ENCODE measurements at places on chromosomes 11 and 22.
A peak's percentile ranks its signal among the peaks of the same experiment; 100 is the strongest.

- DNase-seq = no peak
These were observed 181.3 kb downstream of the IGLL1 start for GRCh38 chr22:23398701-23399366.

- DNase-seq = no peak
These were observed 26.1 kb downstream of the B3GAT1 start for GRCh38 chr11:134385774-134386565.

DNA sequence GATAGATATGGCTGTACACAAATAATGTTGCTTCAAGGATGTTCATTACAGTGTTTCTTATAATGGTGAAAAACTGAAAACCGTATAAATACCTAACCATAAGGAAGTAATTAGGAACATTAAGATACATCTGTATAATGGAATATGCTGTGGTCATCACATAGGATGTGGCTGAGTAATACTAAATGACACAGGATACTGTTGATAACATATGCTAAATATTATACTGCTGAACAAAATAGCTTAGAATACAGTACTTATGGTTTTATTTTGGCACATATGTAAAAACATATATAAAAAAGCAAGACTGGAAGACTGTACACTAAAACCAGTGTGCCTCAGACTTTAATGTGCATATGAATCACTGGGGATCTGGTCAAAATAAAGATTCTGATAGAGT lies 43.8 kb downstream of the FBXO7 start:
- no peak for DNase-seq

DNA sequence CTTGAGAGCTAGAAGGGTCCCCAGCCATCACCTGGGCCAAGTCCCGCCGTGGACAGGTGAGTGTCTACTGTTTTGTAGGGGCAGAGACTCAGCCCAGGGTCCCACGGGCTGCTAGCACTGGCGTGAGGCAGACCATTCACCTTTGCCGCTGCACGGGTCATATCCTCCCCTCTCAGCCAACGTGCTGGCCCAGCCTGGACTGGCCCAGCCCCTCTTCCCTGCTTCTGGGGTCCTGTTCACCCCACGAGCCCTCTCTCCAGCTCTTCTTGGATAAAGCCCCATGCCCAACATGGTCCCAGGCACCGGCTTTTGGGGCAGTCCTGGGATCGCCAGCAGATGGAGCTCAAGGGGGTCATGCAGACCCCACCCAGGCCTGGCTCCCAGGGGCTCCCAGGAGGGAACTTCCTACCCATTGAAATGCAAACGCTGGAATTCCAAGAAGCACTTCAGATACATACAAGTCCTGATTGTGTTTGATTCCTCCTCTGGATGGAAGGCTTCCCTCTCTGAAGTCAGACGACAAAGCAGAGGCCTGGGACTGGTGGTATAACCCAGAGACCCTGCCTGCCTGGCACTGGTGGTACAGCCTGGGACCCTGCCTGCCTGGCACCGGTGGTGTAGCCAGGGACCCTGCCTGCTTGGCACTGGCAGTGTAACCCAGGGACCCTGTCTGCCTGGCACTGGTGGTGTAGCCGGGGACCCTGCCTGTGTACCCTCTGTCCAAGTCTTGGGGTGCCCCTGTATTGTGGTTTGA lies 8.9 kb upstream of the SEPTIN5 start:
- DNase-seq = no peak

- DNase-seq = no peak
These were observed 8.9 kb upstream of the SERPINH1 start for GRCh38 chr11:75553182-75553581.

DNA sequence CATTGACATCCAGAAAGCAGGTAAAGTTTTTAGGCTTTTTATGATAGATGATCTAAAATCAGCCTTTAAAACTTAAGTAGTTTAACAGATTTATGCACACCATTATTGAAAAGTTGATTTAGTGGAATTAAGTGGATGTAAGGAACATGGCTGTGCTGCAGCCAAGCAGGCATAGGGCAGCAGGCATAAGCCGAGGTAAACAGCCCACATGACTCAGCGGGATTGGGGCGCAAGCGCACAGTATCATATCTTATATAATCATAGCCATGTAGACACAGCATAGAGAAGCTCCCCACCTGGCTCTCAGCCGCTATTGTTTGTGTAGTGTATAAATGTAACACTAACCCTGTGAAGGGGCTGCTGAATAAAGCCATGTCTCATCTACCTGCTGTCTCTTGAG lies 157.5 kb downstream of the WNT11 start:
- no peak for DNase-seq

DNA sequence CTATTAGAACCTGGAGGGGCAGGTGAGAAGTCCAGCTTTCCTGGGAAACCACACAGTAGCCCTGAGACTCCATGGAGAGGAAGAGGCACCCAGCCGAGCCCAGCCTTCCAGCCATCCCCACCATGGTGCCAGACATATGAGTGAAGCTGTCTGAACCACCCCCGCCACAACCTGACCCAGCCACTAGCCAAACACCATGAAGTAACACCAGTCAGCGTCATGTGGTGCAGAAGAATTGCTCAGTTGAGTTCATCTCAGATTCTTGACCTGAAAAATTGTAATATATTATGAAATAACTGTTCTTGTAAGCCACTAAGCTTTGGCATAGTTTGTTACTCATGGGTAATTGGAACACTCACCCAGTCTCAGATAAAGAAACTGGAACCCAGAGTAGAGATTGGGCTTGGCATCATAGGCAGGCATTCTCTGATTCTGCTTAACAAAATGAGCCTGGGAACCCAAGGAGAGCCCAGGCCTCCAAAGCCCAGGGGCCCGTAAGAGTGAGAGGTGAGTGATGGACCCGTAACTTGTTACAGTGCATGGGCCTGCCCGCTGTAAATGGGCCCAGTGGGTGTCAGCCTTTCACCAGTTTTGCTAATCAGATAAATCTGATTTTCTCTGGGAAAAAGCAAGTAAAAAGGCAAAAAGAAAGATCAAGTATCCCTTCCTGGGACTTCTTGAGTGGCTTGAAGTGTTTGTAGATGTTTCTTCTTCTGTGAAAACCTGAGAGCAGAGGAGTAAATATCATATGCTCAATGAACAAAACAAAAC lies 305.5 kb downstream of the DDX10 start:
- DNase-seq = no peak

DNA sequence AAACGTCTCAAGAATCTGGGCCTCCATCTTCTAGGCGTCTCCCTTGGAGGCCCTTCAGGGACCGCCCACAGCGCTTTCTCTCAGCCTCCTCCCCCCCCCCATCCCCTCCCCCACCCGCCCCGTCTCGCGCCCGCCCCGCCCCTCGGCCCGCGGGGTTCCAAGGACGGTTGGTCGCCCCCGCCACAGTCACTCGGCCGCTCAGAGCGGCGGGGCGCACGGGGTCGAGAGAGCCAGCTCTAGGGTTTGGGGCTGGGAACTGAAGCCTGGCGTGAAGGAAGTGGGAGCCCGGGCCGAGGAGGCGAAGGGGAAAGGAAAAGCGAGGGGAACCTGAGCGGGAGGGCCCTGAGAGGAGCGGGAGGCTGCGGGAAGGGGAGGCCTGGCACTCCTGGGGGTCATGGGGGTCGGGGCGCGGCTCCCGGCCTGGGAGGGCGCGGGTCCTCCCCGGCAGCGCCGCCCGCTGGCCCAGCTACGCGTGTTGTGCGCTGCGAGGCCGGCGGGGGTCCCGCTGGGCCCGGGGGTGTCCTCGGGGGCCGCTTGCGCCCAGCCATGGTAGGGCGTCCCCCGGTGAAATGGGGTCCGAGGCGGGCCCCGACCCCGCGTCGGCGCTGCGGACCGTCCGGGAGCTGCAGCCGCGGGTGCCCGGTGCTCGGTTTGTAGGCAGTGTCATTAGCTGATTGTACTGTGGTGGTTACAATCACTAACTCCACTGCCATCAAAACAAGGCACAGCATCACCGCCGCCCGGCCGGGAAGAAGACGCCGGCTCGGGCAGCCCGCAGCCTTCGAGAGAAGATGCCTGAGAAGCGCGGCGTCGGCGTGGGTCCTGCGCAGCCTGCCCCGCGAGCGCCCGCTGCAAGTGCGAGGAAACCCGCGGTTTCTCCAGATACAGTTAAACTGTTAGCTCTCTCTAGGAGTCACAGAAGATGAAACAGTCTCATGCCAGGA lies at the start of gene BTG4:
Gene BTG4 (minus strand): TSS at position 91 of the 944 bp plus-strand sequence. CDS start 13,610 bp downstream, outside the sequence.
- no peak for DNase-seq

DNA sequence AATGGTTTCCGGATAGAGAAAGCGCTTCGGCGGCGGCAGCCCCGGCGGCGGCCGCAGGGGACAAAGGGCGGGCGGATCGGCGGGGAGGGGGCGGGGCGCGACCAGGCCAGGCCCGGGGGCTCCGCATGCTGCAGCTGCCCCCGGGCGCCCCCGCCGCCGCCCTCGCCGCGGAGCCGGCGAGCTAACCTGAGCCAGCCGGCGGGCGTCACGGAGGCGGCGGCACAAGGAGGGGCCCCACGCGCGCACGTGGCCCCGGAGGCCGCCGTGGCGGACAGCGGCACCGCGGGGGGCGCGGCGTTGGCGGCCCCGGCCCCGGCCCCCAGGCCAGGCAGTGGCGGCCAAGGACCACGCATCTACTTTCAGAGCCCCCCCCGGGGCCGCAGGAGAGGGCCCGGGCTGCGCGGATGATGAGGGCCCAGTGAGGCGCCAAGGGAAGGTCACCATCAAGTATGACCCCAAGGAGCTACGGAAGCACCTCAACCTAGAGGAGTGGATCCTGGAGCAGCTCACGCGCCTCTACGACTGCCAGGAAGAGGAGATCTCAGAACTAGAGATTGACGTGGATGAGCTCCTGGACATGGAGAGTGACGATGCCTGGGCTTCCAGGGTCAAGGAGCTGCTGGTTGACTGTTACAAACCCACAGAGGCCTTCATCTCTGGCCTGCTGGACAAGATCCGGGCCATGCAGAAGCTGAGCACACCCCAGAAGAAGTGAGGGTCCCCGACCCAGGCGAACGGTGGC lies 15.7 kb downstream of the PIK3IP1 start:
- no peak for DNase-seq

DNA sequence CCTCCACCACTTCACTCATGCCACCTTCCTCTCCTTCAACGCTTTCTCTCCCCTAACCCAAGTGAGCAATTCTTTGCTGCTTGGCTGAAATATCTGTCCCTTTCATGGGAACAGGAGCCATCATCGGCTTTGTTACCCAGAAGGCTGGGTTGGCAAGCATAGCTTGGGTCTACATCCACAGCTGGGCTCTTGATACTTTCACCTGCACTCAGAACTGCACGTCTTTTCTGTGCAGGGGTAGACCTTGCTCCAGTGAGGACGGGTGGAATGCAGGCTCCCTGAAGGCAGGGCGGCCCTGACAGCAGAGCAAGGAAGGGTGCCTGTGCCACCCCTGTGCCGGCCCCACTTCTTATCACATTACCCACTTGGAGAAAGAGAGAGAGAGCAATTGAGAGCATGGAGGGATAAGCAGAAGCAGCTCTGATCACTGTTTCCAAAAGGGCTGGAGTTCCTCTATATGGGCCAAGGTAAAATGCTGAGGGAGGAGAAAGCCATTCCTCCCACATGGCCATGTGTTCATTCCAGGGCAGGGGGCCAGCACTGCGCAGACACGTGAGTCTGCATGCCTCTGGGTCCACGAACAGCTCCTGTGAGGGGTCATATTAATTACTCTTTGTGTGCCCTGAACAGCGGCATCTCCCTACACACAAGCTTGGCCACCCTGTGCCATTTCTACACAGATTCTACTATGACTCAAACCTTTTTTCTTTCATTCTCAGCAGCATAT lies 181.8 kb downstream of the BUD13 start:
- DNase-seq = no peak

GRCh38 chr22:17268501-17269223 lies 49.4 kb upstream of the ADA2 start:
- DNase-seq = no peak

DNA sequence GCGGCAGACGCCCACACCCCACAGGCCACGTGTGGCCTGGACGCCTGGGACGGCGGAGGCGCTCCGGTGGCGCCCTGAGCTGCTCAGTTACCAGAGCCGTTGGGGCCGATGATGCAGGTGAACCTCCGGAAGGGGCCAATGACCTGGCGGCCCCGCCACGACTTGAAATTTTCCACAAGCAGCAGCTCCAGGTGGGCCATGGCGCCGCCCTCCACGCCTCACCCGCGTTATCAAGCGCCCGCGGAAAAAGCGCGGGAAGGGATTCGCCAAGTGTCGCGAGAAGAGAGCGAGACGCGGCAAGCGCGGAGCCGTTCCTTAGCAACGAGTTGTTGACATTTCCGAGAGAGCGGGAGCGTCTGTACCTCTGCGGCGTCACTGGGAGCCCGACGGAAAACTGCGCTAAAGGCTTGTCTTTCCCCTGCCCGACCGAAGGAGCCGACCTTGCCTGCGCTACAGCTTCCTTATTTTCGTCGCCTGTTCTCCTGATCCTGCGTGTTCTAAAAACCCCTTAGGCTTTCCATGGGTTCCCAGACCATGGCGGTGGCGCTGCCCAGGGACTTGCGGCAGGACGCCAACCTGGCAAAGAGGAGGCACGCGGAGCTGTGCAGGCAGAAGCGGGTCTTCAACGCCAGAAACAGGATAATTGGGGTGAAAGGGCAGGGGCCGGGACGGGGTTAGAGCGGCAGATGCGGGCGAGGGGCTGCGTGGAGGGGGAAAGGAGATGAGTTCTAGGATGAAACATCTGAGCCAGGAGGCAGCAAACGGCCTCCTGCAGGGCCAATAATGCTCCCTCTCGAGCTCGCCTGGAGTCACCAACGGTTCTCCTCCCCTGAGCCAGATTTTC lies at the start of the genes RIBC2 and SMC1B:
Gene RIBC2 (plus strand): TSS at position 326 of the 844 bp plus-strand sequence. CDS start 194 bp downstream, at position 520.
Gene SMC1B (minus strand): TSS at position 232 of the 844 bp plus-strand sequence. CDS start 32 bp downstream, at position 200.
- peak; percentile 86 for DNase-seq

GRCh38 chr11:128448981-128449713 lies 138.2 kb downstream of the ETS1 start:
- no peak for DNase-seq

- no peak for DNase-seq
These were observed 36.6 kb downstream of the TMEM45B start for GRCh38 chr11:129852125-129852740.

DNA sequence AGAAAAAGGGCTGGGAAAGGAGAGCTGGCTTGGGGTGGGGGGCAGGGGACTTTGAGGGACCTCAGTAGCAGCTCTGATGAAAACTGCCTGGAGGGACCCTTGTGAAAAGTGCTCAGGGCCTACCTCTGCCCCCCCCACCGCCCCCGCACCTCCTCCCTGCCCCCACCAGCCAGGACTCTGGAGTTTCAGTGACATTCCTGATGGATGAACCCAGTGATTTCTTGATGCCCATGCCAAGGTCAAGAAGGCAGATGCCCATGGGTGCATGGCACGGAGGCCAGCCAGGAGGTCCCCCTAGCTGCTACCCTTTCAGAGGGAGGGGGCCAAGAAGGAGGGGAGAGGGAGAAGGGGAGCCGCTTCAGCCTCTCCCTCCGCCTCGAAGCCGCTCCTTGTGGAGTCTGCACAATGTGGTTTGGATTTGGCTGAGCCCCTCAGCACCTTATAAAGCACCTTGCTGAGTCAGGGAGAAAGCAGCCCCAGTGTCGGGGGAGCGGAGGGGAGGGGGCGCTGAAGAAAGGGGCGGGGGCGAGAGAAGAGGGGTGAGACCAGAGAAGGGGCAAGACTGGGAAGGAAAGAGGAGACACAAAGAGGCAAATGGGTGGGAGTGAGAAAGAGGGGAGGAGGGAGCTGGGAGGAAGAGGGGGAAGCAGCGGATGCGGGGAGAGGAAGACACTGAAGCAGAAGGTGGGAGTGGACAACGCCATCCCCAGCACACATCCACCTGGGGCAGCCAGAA lies 2.1 kb upstream of the CLCF1 start:
- DNase-seq = no peak

Measured in stimulated activated CD4-positive, alpha-beta T cell treated with anti-CD3 and anti-CD28 coated beads, Interleukin-15, amount 100 ng/mL, for 48 hours (primary cell).